ENCODE measurements at places on chromosomes 11 and 22.

DNA sequence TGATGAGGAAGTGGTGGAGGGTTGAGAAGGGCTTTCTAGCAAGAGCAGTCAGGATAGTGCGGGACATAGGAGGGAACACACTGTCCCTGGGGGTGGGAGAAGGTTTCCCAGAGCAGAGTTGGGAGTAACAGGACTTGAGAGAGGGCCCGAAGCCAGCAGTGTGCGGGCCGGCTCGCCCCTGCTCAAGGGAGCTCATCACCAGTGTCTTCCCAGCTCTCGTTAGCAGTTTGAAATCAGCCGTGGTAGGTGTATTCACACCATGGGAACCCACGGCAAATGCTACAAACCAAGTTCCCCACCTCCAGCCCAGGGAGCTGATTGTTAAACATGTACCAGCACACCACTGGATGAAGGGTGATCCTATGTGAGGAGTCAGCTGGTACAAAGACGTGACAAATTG is 66.2 kb upstream of the EIF3D start:
- DNase-seq: no peak

DNA sequence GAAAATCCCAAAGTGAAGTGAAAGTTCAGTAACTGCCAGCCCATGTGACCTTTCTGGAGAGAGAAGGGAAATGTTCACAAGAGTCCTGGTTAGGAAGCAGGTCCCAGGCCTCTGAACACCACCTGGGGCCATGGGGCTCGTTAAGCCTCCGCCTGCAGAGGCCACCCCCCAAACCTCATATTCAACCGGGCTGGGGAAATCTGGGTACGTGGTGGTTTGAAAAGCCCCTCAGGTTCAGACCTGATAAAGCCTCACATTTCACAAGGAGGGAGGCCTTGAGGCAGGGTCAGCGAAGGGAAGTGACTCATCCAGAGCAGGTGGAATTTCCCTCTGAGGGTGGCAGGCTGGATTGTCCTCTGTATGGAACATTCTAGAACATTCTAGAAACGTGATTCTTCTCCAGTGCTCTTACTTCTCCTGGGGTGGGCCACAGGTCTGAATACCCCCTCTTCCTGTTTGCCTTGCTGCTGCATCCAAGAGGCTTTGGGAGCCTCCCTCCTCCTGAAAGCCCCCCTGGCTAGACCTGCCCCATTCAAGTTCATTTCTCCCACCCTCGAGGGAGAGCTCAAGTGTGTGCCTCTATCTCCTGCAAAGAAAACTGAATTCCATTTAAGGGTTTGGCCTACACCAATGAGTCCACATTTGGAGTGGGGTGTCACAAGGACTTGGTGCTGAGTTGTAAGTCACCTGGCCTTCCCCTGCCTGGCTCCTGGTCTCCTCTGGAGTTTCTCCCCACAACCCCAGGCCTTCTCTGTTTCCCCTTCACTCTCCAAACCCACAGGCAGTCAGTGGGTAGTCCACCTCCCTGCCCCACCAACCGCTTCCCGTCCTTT is 6.3 kb downstream of the FXYD2 start:
- no peak for DNase-seq

DNA sequence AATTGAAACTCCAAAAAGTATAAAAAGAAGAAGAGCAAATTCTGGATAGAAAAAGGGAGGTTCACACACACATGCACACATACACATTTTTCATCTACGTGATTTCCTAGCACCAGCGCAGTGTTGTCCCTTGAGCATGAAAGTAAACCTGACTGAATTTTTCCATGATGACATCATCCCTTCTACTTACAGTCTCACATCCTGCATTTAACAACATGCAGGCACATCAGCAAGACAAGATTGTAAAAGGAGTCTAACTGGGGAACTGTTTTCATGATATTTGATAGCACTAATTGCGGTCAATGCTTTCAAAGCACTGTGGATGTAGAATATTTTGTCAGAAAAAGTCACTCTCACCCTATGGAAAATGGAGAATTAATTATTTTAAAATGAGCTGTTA is 36.6 kb downstream of the GAS2 start:
- DNase-seq: no peak

DNA sequence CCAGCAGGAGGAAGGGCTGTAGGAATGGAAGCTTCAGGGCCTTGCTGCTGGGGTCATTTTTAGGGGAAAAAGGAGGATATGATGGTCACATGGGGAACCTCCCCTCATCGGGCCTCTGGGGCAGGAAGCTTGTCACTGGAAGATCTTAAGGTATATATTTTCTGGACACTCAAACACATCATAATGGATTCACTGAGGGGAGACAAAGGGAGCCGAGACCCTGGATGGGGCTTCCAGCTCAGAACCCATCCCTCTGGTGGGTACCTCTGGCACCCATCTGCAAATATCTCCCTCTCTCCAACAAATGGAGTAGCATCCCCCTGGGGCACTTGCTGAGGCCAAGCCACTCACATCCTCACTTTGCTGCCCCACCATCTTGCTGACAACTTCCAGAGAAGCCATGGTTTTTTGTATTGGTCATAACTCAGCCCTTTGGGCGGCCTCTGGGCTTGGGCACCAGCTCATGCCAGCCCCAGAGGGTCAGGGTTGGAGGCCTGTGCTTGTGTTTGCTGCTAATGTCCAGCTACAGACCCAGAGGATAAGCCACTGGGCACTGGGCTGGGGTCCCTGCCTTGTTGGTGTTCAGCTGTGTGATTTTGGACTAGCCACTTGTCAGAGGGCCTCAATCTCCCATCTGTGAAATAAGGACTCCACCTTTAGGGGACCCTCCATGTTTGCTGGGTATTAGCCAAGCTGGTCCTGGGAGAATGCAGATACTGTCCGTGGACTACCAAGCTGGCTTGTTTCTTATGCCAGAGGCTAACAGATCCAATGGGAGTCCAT is 14.1 kb downstream of the IL10RA start:
- DNase-seq: no peak

- DNase-seq: no peak
These were observed 75.7 kb upstream of the SUSD2 start for GRCh38 chr22:24105631-24106030.

GRCh38 chr11:31793264-31793663 is 17.9 kb downstream of the PAX6 start:
- DNase-seq: no peak

GRCh38 chr11:2142300-2142759 is 3.1 kb upstream of the IGF2 start:
- no peak for DNase-seq

GRCh38 chr11:57248780-57249383 is 11.8 kb upstream of the APLNR start:
- peak; percentile 41 for DNase-seq

- DNase-seq: no peak
These were observed 17.3 kb downstream of the TEAD1 start for GRCh38 chr11:12691473-12691872.

GRCh38 chr11:132234878-132235277 is 864.5 kb downstream of the NTM start:
- no peak for DNase-seq

GRCh38 chr11:133541021-133541719 is 8.9 kb upstream of the OPCML start:
- DNase-seq: no peak

Data from MV-4-11 (cell line).